IMR-90 (cell line): ENCODE measurements at places on chromosomes 4 and X.

DNA sequence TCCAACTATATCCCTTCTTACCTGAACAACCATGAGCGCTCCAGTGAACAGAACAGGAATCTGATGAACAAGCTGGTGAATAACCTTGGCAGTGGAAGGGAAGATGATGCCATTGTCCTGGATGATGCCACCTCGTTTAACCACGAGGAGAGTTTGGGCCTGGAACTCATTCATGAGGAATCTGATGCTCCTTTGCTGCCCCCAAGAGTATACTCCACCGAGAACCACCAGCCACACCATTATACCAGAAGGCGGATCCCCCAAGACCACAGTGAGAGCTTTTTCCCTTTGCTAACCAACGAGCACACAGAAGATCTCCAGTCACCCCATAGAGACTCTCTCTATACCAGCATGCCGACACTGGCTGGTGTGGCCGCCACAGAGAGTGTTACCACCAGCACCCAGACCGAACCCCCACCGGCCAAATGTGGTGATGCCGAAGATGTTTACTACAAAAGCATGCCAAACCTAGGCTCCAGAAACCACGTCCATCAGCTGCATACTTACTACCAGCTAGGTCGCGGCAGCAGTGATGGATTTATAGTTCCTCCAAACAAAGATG lies 870.2 kb downstream of the ADGRL3 start:
- no peak for DNase-seq

GRCh38 chr4:45944000-45944399 lies 179.9 kb downstream of the GABRG1 start:
- no peak for DNase-seq

DNA sequence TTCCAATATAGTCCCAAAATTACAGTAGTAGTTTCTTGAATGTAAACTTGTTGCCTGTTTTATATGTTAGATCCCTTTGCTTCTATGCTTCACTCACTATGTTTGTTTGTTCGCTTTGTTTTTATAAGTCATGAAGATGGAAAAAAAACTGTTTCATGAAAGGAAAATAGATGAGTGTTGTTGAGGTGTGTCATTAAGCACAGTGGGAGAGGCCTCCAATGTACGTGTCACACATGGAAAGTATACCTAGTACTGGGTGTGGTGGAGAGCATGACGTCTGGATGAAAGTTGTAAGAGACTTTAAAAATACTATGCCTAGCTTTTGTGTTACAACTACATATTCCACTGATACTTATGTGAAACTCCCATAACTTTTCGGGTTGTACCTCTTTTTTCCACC lies 28.4 kb downstream of the PLS3 start:
- DNase-seq = no peak

DNA sequence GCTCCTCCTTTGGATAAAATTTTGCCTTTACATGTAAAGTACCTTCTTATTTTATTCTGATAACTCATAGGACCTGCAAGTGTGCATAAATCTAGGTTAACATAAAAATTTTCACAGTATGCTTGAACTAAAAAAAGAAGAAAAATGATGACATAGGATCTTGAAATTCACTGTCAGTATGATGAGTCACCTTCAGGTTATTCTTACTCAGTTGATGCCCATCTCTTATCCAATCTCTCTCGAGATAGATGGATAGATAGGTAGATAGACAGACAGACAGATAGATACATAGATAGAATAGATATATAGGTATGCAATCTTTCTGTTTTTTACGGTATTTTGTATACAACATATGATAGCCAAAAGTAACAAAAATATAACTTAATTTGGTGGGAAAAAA lies 485.5 kb downstream of the NAF1 start:
- DNase-seq = no peak
